Effector memory CD4-positive, alpha-beta T cell (primary cell): ENCODE measurements at places on chromosomes 16 and 17.

DNA sequence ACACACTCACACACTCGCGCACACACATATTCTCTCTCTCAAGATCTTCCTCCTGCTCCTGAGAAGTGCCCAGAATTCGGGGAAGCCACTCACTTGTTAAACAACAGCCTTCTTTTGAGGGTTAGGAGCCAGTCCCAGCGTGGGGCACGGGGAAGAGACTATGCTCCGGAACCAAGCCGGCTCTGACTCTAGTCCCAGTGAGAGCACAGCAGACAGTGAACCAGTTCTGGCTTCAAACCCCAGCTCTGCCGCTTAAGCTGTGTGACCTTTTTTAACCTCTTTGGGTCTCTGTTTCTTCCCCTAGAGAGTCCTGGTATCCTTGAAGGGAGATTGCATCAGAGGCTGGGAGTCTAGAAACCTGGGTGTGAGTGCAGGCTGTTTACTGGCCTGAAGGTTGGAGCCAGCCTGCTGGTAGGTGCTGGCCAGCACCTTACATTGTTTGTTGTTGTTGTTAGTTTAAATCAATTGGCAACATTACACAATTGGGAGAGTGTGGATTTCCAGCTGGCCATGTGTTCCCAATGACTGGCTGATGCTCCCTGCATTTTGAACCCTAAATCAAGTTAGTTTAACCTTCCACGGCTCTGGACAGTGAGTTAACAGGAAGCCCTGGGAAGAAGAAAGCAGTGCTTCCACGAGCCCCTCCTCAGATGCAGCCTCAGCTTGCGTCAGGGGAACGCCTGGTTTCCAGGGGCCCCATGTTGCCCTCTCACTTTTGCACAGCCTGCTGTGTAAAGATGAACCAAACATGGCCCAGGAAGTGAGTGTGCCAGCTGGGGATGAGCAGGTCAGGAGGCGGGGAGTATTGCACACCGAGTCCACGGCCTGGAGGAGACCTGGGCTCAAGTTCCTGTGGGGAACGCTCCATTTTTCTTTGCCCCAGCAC, 71.5 kb downstream of the GAS7 start:
- no peak for DNase-seq

DNA sequence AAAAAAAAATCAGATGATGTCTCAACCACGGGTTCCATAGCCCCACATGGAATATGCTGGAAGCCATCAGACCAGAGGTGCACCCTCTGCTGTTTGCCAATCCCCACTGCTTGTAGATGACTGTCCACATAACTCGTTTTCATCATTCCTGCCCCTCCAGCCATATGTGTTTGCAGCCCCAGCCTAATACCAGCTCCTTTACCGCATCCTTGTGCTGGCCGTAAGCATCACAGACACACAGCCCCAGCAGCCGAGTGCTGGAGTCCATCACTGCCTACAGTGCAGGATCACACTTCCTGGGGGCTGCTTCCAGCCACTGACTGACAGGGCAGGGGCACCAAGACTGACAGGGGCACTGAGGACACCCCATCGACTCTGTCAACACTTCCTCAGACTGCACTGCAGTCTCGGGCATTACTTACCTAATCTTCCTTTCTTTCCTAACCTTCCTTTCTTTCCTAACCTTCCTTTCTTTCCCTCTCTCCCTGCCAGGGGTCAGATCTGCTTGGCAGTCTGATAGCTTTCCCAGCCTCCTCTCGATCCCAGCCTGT, 5.0 kb downstream of the RCVRN start:
- DNase-seq: no peak

DNA sequence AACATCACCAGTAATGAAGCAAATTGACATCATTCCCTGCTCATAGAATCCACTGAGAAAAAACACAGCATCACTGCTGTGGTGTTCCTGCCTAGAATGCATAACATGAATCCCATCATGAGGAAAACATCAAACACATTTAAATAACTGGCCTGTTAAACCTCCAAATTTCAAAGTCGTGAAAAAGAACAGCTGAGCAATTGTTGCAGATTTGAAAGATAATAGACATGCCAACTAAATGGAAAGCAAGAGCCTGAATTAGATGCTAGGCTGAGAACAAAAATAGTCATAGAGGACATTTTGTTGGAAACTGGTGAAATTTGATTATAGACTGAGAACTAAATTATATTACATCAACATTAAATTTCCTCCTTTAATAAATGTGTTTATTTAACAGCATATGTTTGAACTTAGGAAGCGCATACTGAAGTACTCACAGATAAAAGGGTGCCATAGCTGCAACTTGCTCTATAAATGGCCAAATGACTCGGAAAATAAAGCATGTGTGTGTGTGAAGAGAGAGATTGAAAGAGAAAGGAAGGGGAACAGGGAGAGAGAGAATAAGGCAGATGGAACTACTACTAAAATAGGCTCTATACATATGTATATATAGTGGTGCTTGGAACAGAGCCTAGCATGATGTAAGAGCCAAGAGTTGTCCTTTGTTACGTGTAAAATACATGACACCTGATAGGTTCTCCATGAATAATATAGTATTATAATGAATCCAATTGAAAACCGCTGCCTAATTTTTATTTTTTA, 305.0 kb upstream of the MON1B start:
- no peak for DNase-seq

GRCh38 chr16:85170066-85170491, 57.8 kb upstream of the CIBAR2 start:
- DNase-seq: no peak

DNA sequence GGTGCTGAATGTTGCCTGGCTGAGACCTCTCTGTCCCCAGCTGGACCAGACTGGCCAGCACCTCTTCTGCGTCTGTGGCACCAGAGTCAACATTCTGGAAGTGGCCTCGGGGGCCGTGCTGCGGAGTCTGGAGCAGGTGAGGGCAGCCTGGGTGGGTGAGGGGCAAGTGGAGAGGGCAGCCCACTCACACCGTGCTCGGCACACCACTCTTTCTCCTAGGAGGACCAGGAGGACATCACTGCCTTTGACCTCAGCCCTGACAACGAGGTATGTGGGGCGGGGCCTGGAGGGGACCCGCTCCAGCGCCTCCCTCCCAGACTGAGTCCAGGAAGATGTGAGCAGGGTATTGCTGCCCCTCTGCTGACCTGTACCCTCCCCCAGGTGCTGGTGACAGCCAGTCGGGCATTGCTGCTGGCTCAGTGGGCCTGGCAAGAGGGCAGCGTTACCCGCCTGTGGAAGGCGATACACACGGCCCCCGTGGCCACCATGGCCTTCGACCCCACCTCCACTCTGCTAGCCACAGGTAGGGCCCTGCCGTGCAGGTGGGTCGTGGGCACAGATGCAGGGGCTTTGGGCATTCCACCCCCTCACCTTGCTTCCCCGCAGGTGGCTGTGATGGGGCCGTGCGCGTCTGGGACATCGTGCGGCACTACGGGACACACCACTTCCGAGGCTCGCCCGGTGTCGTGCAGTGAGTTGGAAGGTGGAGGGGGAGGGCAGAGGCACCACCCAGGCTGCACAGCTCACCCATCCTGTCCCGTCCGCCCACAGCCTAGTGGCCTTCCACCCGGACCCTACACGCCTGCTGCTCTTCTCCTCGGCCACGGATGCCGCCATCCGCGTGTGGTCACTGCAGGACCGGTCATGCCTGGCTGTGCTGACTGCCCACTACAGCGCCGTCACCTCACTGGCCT, 2.6 kb downstream of the TBL3 start:
- no peak for DNase-seq

DNA sequence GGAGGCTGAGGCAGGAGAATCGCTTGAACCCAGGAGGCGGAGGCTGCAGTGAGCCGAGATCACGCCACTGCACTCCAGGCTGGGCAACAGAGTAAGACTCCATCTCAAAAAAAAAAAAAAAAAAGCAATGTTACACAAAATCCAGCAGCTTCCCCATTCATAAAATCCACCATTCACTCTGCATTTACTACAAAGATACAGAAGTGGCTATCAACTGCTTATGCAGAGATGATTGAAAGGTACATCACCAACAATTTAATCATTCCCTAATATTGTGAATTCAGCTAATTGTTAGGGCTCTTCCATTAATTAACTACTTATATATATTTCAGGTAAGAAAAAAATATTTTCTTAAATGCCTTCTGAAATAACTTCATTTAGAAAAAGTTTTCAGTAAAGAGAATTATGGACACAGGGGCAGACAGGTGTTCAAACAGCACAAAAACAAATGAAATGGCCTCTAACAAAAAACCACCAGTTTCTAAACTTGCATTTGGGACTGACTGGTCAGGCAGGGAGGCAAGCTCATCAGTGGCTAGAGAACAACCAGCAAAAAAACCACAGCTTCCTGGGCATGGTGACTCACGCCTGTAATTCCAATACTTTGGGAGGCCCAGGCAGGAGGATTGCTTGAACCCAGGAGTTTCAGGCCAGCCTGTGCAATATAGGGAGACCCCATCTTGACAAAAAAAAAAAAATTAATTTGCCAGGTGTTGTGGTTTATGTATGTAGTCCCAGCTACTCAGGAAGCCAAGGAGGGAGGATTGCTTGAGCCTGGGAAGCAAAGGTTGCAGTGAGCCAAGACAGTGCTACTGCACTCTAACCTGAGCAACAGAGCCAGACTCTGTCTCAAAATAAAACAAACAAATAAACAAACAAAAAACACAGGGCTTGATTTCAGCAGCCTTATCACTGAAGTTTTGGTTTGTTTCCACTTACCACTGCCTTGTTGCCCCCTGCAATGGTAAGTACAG, 26.3 kb downstream of the ERN1 start:
- no peak for DNase-seq

GRCh38 chr16:79628501-79628975, 28.0 kb upstream of the MAF start:
- DNase-seq: no peak

DNA sequence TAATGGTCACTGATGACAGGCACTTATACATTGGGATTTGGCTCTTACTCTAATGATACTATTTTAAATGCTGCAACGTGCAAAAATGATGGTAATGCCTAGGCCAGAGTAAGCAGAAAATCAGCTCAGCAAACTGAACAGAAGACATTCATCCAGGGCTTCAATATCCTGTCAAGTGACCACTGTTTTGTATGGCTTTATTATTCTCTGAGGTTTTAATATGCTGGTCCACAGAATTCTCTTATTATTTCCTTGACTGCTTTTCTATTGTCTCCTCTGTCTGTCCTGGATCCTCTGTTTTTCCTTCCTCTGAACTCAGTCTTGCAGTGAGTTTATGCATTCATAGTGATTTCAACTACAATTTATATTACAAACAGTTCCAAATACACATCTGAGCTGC, 90.8 kb upstream of the PMFBP1 start:
- no peak for DNase-seq

- DNase-seq: no peak
These were observed 92.4 kb upstream of the CDC42EP4 start for GRCh38 chr17:73404246-73404645.

GRCh38 chr17:44065668-44066203, 735 bp downstream of the LSM12 start:
- no peak for DNase-seq

- no peak for DNase-seq
These were observed 32.4 kb upstream of the IRX3 start for GRCh38 chr16:54318941-54319340.

DNA sequence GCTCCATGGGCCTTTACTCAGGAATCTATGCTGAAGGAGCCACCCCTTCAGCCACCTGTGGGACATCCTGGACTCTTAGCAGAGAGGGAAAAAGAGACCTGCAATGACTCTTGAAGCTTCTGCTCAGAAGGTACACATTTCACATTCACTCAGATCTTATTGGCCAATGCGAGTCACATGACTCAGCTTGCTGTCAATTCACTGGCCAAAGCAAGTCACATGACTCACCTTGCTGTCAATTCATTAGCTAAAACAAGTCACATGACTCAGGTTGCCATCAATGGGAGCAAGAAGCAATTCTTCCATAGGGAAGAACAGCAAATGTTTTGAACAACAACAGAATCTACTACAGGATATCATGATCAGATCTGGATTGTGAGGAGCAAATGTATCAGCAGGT, 233.4 kb downstream of the SHISA9 start:
- no peak for DNase-seq

DNA sequence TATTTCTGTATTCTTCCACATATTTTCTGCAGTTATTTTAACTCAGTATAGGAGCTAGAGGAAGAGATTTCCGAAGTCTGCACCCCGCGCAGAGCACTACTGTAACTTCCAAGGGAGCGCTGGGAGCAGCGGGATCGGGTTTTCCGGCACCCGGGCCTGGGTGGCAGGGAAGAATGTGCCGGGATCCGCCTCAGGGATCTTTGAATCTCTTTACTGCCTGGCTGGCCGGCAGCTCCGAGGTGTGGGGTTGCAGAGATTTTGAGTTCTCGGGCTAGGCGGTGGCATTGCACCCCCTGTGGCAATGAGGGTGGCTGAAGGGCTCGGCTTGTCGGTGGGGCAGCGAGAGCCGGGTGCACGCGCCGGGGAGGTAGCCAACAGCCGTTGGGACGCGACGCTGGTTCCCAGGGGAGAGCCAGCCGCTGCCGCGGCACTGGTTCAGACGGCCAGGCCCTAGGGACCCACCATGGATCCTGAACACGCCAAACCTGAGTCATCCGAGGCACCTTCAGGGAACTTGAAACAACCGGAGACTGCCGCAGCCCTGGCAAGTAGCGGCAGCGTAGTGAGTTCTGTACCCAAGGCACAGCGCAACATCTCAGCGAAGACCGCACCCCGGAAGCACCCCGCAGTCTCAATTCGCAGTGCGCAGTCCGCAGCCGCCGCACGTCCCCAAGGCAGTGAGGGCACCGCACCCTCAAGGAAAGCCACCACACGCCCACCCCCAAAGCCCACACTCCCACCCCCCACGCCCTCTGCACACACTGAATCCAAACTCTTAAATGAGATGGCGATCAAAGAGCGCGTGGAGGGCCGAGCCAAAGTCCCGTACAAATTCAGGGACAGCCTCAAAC, at the start of gene CMTM1:
CMTM1 (plus strand) TSS at position 389 of the 851 bp plus-strand sequence; CDS start at position 464, 75 bp downstream.
- DNase-seq: no peak

GRCh38 chr16:45454-45853, 8.0 kb downstream of the POLR3K start:
- no peak for DNase-seq

- no peak for DNase-seq
These were observed 66.8 kb downstream of the PIPOX start for GRCh38 chr17:29109477-29110371.

GRCh38 chr17:14061666-14062560, 7.4 kb upstream of the COX10 start:
- DNase-seq: no peak

- no peak for DNase-seq
These were observed 13.0 kb downstream of the RARA start for GRCh38 chr17:40321961-40322357.

DNA sequence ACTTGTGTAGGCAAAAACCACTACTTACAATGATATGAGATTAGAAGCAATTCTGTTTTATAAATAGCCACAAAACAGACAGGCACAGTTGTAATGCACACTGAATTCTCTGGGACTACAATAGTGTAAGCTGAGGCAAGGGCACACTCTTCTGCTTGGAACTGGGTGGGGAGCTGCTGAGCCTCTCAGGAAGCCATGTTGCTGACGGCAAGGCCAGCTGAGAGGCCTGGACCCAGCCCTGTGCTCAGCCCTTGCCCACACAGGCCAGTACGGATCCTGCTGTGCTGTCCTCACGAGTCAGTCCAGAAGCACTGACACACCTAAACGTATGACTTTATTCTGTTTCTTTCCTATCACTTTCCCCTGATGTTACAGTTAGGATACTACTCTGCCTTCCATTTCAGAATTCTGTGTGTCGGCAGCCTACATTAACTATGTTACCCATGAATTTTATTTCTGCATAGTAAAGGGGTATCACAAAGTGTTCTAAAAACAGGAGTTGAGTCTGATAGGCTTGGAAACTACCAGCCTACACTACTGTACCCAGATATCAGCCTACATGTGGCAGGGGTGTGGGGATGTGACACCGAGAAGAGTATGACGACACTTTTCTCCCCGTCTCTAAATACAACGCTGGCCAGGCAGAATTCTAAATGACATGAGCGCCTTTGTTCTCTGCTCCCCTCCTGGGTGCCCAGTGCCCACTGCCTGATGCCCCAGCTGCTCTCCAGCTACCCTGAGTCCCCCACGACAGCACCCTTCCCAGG, 41.1 kb upstream of the FAAP100 start:
- no peak for DNase-seq
